ENCODE measurements at places on chromosomes 2 and 18.

DNA sequence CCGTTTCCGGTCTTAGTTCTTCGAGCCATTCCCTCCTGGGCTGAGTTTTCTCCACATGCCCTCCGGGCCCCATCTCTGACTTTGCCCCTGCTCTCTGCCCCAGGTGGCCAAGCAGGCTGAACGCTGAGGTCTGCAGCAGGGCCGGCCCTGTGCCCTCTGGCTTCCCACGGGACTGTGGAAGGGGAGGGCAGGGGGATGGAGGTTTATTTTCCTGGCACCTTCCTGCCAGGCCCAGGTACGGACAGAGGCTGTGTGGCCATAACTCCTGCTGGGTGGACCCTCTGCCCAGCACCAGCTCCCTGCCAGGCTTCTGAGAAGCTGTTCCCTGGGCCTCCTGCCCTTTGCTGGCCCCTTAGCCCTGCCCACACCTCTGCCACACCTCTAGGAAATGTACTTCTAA is 164.0 kb downstream of the TFCP2L1 start:
- DNase-seq = no peak

DNA sequence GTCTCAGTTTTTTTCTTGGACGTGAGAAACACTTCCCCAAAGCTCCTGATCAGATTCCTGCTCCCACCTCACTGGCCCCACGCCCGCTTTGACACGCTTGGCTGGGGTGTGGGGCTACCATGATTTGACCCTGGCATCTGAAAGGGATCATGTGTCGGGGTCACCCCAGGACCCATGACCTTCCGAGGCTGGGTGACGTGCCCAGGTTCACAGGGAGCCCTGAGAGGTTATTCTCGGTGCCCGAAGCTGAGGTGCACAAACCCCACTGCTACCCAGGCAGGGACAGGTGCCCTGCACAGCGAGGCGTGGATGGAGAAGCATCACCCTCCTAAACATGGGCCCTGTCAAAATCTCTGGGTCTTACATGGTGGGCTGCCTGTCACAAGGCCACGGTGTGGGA is 404.1 kb downstream of the GALR1 start:
- DNase-seq = no peak

- DNase-seq = no peak
Observed at GRCh38 chr18:49101236-49101635, 150.5 kb upstream of the SMAD7 start.

- no peak for DNase-seq
Observed at GRCh38 chr18:32701313-32701712, 71.5 kb downstream of the KLHL14 start.

- no peak for DNase-seq
Observed at GRCh38 chr2:201436141-201436540, 15.1 kb downstream of the TRAK2 start.

GRCh38 chr18:11927497-11927896 is 19.4 kb upstream of the MPPE1 start:
- DNase-seq = no peak

- DNase-seq = no peak
Observed at GRCh38 chr18:63446266-63446665, 24.0 kb upstream of the VPS4B start.

GRCh38 chr2:53913721-53914120 is 54.0 kb upstream of the GPR75 start:
- peak; percentile 9 for DNase-seq

- DNase-seq = no peak
Observed at GRCh38 chr2:65411056-65411795, 21.2 kb downstream of the SPRED2 start.

- peak; percentile 37 for DNase-seq
Observed at GRCh38 chr2:120360307-120360855, 14.4 kb downstream of the INHBB start.

DNA sequence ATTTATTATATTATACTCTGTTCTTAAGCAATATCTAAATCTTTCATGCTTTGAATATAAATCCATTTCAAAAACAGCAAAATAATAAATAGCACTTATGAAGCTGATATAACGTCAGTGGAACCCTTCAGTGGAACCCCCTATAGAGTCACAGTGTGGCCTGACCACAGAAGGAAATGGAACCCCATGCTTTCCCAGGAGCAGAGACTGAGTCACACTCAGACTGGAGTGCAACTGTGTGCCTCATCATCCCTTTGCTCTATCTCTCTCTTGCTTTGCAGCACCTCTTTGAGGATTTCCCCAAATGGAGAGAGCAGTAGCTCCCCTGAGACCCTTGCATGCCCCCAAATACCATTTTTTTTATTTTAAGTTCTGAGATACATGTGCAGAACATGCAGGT is 13.1 kb downstream of the NXPH2 start:
- DNase-seq = no peak

DNA sequence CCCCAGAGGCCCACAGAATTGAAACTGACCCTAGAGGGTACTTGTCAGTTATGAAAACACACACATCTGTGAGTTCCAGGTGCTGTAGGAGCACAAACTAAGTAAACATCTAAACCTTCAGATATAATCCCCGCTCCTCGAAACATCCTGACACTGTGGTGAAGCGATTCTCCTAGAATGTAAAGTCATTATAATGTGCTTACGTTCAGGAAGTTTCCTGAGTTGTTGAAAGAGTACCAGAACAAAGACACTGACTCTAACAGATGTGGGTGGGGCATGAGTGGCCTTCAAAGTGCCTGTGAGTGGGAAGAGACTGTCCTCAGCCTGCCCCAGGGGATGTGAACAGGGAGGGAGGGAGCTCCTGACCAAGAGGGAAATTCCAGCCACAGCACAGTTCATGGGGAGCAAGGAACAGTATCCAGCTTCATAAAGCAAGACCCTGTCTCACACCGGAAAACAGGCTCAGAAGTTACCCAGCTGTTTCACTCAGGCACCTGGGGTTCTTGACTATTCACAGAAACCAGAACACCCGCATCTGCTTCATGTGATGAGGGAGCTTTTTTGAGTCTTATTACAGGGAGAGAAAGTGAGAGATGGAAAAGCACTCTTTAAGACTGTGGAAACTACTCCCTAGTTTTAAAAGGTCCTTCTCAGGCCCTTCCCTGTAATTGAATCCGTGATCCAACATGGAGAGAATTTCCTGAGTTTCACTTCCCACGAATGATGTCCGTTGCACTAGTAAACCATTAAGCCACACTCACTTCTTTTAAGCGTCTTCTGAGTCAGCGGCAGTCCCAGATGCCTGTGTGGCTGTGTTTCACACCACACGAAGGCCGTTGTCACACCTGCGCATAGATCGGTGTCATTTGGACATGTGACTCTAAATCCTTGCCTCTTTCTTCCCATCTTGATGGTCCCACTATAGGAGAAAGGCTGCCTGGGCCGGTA is 88.6 kb upstream of the EML6 start:
- DNase-seq = peak; percentile 73

DNA sequence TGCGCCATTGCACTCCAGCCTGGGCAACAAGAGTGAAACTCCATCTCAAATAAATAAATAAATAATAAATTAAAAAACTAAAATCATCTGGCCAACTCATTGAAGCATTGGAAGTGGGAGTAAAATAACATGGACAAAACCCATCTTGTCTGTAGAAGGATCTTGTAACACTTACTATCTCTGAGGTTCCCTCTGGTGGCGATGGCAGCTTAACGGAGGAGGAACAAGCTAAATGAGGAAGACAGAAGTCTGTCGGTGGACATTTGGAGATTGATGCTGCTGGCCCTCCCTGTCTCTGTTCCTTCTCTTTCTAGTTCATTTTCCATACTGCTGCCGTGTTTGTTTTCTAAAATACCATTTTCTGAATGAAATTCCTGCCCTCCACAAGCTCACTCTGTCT is 43.4 kb downstream of the ZCCHC2 start:
- DNase-seq = no peak

DNA sequence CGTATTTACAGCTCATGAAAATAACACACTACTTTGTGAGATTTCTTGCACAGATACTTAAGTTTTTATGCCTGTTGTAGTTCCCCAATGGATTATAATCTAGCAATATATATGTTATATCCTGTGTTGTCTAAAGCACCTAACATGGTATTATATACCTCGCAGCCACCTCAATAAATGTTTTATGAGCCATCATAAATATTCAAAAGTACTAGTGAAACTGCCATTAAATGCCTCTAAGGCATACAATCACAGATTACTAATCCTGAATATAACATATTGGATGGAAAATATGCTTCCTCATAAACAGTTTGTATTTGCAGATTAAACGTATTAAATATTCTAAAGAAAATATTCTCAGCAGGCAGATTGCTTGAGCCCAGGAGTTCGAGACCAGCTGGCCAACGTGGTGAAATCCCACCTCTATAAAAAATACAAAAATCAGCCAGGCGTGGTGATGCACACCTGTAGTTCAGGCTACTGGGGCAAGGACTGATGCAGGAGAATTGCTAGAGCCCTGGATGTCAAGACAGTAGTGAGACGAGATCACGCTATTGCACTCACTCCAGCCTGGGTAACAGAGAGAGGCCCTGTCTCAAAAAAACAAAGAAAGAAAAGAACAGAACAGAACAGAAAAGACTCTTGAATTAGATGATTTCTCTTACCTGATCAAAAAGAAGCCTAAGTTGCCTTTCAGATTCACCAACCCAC is 64.1 kb downstream of the ATAD2B start:
- DNase-seq = no peak

GRCh38 chr2:46246790-46247189 is 50.4 kb upstream of the EPAS1 start:
- DNase-seq = no peak

DNA sequence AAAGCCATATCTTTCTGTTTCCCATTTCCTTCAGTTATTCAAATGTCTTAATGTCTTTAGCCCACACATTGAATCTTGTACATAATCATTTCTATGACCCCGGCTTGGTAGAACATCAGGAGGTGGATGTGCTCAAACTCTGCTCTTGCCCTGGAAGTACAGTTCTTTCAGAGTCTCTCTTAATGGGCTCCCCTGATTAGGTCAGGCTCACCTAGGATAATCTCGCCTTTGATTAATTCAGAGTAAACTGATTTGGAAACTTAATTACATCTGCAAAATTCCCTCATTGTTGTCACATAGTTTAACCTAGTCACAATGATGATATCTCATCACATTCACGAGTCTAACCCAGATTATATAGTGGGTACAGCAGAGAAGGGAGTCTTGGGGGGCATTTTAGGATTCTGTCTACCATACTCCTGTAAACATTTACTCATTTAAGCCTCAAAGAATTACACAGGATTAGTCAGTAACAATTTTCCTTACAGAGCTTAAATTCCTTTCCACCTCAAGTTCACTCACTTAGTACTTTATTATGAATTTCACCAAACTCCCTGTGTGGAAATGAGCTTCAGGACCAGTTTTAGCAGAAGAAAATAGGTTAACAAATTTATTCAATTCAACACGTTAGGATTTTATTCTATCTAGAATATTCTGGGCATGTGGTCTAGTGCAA is 135.5 kb downstream of the FHOD3 start:
- no peak for DNase-seq

- peak; percentile 94 for DNase-seq
Observed at GRCh38 chr2:174836377-174836994, 72.2 kb upstream of the CHRNA1 start.

- DNase-seq = no peak
Observed at GRCh38 chr18:61755555-61755954, 137.3 kb downstream of the RNF152 start.

- no peak for DNase-seq
Observed at GRCh38 chr2:18445433-18446320, 114.8 kb downstream of the RDH14 start.

GRCh38 chr2:1663621-1664020 is 80.7 kb downstream of the PXDN start:
- DNase-seq = no peak

Measured in non-pigmented ciliary epithelial cell (primary cell).